AG04450 (cell line): ENCODE measurements at places on chromosomes 13 and 19. TPM values are rescaled to one million over a fixed set of nuclear protein-coding genes. Genes with fewer than 3 reads are reported as not detected.

- no peak for DNase-seq
Observed at GRCh38 chr13:41590643-41591042, 133.3 kb downstream of the RGCC start.

DNA sequence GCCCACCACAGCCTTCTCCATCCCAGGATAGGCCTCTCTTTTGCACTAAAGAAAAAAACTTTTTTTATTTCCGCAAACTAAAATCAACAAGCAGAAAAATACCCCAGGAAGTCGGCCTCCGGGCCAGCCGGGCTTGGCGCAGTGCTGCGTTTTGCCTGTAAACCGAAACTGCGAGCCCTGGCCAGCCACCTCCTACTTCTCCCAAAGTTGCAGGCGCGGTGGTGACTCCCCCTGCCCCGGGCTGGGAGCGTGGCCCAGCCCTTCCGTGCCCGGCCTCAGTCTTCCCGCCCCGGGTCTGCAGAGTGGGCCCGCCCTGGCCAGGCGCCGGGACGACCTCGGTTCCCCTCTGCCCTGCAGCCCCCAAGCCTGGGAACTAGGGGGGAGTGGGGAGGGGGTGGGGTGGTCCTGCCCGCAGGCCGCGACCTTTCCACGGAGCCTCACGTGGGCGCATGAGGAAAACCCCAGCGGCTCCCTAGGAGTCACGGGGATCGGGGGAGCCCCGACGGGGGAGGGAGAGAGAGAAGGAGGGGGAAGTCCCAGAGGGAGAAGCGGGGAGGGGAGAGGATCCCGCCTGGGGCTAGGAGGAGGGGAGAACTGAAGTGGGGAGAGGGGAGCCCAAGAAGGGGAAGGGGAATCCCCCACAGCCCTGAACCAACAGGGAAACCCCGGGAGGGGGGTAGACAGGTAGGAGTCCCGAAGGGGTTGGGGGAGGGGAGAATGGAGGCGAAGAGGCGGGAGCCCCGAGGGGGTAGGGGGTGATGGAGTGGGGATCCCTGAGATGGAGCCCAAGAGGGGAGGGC is 3.0 kb downstream of the GADD45B start:
- DNase-seq = no peak

DNA sequence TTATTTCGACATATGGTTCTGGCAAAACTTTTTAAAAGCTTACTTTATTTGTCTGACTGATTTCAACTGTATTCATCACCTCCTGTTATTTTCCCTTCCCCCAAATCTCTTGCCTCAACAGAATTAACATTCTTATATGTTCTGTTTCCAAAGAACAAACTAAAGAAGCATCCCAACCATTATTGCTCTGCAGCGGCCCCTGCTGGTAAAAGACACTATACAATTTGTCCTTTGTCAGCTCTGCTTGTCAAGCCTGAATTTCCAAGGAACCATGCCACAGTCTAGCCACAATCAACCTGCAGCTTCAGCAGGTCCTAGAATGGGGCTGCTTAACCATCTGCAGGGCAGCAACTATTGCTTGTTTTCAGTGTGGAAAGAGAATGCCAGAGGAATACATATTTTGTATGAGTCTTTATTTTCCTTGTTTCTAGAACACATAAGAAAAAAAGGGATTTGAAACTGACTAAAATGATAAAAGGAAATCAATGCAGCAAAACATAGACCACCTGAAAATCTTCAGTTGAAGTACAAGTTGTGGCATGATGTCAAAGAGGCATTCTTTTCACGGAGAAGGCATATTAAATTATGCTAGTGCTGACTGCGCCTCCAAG is 845.3 kb downstream of the DIAPH3 start:
- peak; percentile 16 for DNase-seq

GRCh38 chr13:73960474-73960873 is 173.7 kb downstream of the KLF12 start:
- DNase-seq = no peak

DNA sequence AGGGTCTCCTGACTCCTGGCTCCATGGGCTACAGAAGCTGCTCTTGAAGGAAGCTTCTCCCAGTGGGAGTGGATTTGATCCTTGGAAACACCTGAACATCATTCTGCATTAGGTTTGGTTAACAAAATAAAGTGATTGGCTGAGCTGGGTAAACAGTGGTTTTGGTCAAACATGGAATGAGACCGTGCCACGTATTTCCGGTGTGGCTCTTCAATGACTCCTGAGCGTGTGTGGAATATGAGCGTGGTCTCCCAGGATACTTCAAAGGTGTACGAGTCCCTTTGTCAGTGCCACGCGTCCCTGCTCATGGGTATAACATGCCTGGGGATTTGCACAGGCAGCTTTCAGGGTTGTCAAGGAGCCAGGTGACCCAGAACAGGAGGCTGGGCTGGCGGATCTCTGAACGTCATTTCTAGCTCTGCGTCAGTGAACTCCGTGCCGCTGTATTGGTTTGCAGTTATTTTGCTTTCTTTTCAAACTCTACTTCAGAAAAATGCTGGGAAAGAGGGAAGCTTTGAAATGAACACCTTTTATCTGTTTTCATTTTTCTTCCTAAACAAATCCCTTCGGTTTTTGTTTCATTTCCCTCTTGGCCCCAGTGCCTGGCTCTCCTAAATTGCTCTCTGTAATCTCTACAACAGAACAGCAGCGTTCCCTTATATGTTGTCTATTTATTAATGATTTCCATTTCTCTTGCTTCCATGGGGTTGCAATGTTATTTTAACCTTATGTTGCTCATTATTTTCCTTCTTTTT is 26.3 kb upstream of the GJB6 start:
- no peak for DNase-seq

DNA sequence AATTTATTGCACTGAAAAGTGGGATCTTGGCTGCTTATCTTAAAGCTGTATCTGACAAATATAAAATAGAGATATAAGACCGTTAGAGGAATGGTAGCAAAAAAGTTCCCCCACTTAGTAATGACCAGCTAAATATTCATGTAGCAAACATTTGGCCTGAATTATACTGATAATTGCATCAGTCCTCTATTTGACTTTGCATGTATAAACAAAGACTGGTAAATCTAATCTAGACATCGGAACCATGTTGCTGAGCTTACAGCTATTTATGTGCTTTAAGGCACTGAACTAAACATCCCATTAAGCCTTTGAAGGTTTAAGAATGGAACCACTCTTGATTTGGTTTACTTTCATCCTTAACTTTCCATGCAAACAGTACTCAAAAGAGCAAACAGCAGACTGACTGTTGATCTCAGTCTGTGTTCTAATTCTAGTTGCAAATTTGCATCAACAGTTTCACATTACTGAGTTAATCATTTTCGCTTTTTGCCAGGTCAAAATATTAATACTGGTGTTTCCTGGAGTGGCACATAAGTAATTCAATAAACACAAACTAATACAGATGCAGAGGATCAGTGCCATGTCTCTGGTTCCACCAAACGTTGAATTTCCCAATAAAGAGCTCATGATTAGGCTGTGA is 203.5 kb upstream of the HTR2A start:
- peak; percentile 8 for DNase-seq

DNA sequence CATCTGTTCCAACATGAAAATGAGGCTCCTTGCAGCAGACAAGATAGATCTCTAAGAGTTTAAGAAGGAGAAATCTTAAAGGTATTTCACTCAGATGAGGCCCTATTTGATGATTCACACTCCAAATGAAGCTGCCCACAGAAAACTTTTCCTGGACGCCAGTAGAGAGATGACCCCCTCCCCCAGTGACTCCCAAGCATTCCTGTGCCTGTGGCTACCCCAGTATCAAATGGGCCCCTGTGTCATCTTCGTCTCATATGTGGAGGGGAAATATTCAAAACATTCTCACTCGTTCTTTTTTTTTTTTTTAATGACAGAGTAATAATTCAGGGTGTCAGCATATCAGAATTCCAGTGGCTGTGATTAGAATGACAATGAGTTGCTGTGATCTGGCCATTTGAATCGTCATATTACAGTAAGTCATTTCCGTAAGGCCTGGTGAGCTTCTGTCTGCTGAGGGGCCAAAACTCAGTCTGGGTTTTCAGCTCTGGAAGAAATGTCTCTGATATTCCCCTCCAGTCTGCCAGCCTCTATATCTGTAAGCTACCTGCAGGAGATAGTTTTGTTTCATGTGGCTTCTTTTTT is 194.7 kb downstream of the URI1 start:
- no peak for DNase-seq

DNA sequence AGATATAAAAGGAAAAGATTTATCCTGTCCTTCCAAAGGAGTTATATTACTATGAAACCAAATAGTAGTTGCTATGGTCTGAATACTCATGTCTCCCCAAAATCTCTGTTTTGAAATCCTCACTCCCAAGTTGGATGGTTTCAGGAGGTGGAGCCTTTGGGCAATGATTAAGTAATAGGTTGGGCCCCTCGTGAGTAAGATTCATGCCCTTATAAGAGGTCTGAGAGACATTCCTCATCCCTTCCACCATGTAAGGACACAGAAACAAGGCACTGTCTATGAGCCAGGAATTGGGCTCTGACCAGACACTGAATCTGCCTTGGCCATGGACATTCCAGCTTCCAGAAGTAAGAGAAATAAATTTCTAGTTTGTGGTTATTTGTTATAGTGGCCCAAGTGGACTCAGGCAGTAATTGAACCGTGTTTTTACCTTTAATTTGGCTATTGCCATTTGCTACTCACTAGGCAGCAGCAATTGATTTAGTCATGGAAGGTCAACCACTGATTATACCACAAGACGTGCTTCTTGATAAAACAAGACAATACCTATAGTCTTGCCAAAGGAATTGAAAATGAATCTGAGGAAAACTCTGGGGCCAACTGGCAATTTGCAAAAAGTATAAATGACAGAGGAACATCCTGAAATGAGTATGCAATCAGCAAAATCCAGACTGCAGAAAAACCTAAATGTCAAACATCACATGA is 717.4 kb upstream of the SPRY2 start:
- DNase-seq = no peak

DNA sequence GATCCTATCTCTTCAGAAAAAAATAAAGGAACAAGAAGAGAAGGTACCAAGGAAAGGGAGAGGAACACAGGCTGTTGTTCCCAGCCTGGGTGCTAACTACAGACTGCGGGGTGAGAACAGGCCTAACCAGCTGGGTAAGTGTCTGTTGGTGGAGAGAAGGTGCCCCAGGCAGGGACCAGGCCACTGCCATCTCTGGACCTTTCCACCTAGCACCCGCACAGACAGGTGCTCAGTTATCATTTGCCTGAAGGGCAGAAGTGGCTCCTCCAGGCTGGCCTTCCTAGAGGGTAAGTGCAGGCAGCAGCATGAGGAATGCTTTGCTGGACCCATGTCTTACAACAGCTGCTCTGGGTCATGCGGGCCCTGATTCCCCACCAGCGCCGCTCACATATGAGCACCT is 10.1 kb downstream of the DNMT1 start:
- DNase-seq = no peak

CILP2 gene
- 0.20 and 0.25 TPM in 2 replicates for polyA plus RNA-seq

HIPK4 gene
- 0.09 and 0.11 TPM in 2 replicates for polyA plus RNA-seq

ARL11 gene
- not detected in 2 replicates for polyA plus RNA-seq

C1QTNF9 gene
- polyA plus RNA-seq = 0.11 and 0.20 TPM in 2 replicates
